ENCODE measurements at places on chromosomes 7 and 10.

GRCh38 chr7:25024066-25024465 lies 44.1 kb upstream of the OSBPL3 start:
- DNase-seq, result no peak

GRCh38 chr7:117873310-117874190 lies at the start of gene CTTNBP2:
TSS of gene CTTNBP2 (minus strand) at chr7:117873441. CDS start at chr7:117873415, 26 bp downstream.
- peak; percentile 65 for DNase-seq

GRCh38 chr10:59857049-59857448 lies 49.3 kb downstream of the CCDC6 start:
- no peak for DNase-seq

GRCh38 chr7:73851410-73852338 lies 9.3 kb upstream of the TMEM270 start:
- DNase-seq, result no peak

DNA sequence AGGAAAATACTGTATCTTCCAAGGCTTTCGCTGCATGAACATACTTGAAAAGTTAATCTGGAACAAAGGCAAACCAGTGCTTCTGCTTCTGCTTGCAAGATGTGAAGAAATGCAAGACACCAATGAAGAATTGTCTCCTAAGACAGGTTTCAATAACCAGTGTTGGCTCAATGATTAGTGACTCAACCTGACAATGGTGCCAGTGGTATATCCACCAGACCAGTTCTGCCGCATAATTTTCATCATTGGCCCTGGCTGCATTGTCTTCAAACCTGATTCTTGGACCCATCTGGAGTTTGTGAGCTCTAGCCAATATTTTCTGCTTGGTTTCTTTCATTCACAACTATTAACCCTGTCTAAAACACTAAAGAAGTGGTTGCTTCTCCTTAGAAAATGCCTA lies 13.6 kb upstream of the STAMBPL1 start:
- no peak for DNase-seq

DNA sequence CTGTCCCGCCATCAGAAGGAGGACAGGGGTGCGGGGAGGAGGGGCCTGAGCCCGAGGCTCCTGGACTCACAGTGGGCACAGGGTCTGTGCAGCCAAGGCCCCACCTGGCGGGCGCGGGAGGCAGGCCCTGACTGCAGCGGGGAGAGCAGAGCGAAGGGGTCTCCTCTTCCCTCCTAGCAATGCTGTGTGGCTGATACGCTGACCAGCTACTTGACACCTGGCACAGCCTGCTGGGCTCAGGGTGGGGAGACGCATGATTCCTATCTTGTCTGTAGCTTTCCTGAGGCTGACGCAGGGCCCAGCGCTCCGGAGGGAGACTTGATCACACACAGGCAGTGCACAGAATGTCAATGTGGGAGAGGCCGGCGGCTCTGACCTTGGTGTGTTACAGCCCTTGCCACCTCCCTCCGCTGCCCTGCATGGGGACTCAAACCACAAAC lies 174.9 kb downstream of the ELFN1 start:
- DNase-seq, result no peak

DNA sequence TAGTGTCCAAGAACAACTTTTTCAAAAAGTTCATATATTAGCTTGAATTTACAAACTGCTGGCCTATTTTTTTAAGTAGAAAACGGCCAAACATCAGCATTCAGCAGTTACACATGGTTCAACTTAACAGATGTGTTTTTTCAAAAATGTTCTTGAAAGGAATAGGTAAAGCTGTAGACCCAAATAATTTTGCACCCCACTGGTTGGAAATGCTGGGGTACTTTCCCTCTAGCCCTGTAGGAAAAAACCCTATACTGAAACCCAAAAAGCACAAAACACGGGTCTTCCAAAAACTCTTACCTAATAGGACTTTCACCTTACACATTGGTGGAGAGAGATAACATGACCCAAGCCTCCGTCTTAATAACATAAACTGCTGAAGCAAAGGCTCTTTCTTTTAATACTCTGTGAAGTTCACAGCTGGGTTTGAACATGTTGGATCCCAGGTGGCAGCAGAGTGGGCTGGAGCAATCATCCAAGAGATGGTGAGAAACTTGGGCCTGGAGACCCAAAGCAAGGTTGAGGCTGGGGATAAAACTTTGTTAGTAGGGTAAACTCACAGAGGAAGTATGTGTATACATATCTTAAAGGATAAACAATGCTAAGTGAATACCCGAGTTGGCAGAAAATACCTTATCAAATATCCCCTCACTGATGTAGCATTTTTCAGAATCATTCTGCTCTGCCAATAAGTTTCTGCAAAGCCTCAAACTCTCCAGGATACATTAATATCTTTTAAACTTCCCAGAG lies 629 bp upstream of the DNAJC9 start:
- DNase-seq, result no peak

- DNase-seq, result no peak
These were observed 6.6 kb upstream of the SGCE start for GRCh38 chr7:94662548-94662947.

DNA sequence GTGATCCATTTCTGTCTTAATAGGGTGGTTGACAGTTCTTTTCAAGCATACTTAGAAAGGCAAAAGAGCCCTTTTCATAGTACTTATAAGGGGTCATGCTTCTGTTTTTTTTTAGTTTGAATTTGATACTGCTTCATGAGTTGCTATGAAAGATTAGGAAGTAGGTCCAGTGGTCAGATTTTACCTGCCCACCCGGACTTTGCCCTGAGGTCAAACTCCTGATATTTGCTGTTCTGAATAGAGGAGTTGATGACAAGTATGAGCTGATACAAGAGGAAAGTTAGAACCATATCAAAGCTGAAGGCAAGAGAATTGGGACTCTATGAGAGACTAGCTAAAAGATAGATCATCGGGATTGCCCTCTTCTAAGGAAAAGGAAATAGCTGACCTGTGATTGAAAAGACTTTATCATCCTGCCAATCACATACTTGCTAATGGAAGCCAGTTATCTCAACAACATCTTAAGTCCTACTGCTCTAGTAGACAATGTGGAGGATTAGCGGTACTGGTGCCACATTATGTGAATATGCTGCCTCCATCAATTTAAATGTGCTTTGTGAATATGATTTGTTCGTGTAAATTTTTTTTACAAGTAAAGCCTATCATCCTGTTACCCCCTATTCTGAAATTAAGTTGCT lies 37.5 kb upstream of the CYP26C1 start:
- no peak for DNase-seq

DNA sequence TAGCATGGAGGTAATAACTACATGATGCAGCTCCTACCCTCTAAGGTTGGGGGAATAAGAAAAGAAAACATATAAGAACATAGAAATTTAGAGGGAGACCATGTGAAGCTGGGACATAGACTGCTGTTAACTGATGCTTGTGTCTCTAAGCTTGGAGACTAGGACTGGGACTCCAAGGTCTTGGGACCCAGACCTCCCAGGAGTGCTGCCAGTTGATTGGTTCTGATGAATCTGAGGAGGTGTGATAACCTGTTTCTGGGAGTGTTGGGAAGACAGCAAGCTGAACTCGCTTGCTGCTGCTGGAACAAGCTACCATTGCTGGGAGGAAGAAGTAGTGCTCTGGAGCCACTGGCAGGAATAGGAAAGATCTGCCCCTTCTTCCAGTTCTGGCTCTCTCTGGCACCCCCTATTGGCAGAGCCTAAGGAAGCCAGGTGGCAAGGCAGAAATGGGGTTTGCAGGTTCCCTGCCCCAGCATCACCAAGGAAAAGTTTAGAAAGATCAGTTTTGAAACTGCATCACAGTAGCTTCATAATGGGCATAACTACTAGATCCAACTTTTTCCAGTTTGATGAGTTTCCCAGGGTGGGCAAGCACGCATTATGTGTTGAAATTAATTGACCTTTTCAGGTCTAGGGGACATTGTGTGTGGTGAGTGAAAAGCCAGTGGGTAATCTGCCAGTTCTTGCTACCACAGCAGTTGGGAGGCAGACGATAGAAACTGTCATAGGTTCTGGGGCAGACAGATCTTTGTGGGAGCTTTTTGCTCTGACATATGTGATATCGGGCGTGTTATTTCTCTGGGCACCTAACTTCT lies 140.7 kb downstream of the SND1 start:
- peak; percentile 33 for DNase-seq

DNA sequence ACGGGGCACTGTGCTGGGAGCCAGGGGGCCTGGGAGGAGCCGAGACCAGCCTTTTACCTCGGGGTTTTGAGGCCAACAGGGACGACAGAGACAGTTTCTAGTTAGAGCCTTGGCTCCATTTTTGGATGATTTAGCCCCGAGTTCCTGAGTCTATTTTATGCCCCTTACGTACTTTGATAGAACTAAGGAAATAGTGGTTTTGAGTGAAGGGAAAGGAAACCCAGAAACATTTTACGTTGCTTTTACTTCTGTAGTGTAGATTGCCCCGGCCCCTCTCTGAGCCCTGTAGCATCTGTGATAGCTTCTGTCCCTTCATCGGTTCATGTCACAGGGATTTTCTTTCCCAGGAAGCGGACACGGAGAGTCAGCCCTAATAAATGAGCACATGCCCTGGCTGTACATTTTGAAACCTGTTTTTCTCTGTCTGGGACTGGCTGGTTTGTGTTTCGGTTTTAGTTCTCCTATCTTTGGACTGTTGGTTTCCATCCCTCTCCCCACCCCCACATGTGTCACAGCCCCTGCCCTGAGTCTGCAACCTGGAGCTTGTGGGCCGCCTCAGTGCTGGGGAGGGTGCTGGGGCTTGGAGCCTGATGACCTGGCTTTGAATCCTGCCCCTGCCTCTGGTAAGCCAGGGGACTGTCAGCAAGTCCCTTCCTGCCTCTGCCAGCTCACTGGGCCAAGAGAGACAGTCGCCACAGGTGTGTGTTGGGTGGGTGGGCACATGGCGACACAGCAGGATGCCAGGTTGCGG lies 6.9 kb upstream of the ORAI2 start:
- DNase-seq, result no peak

DNA sequence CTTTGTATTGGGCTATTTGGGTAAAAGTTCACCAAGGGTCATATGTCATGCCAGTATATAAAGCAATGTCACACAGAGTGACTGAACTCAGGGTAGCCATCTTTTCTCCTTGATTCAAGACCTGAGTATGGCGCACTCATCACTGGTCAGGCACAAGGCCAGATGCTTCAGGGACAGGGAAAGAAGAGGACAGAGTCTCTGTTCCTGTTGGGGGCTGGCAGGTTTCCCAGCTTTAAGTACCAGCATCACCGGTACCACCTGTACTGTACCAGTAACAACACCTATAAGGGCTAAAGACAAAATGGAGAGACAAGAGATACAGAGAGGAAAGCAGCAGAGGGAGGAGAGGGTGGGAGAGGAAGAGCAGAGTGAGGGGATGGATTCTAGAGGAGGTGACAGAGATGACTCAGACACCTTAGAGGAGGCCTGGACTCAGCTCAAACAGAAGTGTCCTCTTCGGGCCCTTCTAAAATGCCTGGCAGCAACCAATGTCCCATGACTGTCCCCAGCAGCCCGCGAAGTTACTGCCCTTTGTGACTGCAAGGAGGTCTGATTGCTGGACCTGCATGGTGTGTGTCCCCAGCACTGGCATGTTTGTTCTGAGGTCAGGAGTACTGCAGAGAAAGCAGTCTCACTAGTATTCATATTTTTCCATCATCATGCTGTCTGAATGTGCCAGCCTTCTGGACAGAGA lies 191.3 kb downstream of the MYOF start:
- no peak for DNase-seq

DNA sequence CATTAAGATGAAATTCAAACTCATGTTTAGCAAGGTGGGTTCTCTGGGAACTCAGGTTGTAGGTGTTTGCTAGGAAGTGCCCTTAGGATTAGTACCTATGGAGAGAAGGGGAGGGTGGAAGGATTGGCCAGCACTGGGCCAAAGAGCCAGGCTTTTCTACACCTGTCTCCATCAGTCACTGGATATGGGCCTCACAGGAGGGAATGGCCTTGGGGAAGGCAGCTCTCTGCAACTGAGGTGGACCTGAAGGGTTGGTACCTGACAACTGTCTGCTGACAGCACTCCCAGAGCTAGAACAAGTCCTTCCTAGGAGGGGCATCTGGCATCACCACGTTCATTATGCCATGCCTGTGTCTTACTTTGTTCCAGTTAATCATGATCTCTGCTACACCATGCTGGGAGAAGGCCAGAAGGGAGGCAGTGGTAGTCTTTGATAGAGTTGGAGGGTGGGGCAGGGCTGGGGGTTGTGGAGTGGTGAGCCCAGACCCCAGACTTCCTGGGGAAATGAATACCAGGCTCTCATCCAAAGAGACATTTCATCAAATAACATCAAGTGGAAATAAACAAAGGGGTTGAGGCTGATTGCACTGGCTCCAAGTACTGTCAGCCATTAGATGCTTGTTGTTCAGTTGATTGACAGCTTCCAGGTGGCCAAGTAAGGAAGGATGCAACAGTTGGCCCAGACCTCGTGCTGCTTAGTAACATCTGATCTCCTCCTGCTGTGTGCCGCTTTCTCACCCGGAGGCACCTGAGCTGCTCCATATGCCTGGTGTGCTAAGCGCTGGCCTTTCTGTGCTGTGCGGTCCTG lies 70.6 kb upstream of the PIK3CG start:
- no peak for DNase-seq

DNA sequence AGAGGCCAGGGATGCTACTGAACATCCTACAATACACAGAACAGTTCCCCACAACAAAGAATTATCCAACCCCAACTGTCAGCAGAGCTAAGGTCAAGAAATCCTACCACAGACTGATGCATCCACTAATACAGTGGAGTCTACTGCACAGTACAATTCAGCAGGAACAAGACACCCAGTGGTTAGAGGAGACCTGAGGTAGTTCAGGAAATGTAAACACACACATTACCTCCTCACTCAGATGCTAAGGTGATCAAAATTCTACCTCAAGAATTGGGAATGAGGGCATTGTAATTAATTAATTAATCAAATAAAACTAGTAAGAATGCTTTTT lies 91.4 kb downstream of the ZFAND4 start:
- no peak for DNase-seq

- DNase-seq, result no peak
These were observed 6.2 kb upstream of the PHYH start for GRCh38 chr10:13306103-13306502.

DNA sequence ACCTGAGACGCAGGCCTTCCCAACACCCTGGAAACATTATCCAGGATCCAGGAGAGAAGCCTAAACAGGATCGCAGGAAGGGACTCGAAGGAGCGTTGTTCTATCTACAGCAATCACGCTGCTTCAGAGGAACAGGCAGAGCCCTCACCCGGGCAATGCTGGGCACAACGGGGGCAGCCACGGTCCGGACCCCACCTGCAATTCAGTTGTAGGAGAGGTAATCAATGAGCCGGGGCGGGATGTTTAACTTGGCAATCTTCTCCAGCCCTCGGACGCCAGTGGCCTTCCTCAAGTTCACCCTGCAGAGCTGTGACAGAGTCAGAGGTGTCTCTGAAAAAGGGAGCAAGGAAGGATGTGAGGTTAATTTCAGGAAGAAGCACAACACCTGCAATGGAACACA lies 25.9 kb downstream of the ASB13 start:
- DNase-seq, result no peak
